KBM-7 (cell line): ENCODE measurements at places on chromosomes 6 and 20.

DNA sequence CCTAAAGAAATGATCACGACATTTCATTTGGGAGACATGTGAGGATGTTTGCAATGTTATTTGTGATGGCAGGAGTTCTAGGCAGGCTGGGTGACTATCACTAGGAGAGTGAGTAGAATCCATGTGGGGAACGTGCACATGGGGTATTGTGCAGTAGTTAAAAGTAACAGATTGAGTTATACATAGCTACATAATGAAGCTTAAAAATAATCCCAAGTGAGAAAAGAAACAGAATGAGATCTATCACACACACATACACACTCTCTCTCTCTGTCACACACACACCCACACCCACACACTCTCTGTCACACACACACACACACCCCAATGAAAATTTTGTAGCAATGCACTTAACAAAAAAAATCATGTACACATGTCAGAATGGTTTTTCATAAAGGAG, 218.7 kb upstream of the ARG1 start:
- DNase-seq = no peak

GRCh38 chr6:94130478-94130877, 711.1 kb upstream of the EPHA7 start:
- DNase-seq = no peak

GRCh38 chr6:4687989-4688947, 87.9 kb upstream of the CDYL start:
- DNase-seq = peak; percentile 48

DNA sequence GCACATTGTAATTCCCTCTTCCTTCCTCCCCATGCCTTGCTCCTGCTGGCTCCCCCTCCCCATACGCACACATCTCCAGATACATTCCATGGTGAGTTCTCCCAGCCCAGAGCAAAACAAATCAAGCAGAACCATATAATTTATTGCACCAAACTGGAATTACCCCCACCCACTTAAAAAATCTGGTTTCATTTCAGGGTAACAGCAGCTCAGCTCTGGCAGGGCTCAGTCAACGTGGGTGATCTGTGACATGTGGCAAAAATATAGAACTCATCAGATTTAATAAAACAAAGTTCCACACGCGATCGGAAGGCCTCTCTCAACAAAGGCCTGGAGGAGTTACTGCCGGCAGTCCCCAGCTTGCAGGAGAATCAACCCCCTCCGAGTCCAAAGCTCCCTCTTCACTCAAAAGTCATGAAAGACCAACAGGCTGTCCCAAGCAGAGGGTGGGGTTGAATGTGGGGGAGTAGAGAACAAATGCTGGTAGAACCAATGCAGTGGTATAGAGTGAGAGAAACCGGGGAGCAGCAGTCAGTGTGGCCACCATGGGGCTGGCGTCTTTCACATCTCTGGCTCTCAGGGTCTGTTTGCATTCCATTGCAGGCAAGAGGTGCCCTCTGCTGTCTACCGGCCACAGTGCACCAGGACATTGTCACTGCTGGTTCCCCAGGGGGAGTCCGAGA, 323.3 kb upstream of the NT5E start:
- DNase-seq = peak; percentile 43

DNA sequence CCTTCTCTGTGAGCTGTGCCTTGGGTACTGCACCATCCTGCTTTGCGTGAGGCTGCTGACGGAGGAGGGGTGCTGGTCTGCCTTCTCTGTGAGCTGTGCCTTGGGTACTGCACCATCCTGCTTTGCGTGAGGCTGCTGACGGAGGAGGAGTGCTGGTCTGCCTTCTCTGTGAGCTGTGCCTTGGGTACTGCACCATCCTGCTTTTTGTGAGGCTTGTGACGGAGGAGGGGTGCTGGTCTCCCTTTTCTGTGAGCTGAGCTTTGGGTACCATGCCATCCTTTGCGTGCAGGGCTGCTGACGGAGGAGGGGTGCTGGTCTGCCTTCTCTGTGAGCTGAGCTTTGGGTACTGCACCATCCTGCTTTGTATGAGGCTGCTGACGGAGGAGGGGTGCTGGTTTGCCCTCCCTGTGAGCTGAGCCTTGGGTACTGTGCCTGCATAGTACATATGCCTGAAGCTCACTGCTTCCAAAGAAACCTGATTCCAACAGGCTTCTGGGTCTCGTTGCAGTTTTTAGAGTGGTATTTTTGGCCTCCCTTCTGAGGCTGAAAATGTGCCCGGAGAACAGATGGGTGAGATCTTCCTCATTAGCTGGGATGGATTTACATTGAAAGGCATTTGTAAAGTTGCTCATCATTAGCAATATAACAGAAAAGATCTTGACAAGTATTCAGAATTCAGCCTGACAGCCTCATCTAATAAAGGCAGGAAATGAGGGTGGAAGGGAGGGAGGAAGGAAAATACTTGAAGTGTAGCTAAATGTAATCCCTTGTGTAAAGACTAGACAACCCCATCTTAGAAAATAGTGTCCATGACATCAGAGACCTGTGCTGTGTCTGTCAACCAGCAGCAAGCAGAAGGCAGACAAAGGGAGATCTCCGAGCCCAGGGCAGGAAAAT, 46.8 kb upstream of the UNC93A start:
- DNase-seq = no peak

DNA sequence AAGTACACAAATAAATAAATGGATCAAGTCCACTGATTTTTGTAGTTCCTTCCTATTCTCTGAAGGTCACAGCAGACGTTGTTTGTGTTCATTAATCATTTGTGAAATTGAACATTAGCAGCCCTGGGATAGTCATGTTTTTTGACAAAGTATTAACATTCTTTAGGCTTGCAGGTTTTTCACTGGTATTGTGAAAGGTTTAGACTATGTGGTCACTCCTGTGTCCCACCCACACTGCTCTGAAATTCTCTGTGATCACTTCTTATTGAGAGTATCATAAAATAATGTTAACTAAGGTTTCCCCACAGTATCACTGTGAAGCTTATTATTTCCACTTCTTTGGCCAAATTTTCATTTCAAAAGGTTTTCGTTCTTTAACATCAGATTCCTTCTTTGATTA, 3.5 kb downstream of the FAM83B start:
- DNase-seq = no peak

- DNase-seq = no peak
These were observed 167.4 kb upstream of the CARMIL1 start for GRCh38 chr6:25111782-25112181.

DNA sequence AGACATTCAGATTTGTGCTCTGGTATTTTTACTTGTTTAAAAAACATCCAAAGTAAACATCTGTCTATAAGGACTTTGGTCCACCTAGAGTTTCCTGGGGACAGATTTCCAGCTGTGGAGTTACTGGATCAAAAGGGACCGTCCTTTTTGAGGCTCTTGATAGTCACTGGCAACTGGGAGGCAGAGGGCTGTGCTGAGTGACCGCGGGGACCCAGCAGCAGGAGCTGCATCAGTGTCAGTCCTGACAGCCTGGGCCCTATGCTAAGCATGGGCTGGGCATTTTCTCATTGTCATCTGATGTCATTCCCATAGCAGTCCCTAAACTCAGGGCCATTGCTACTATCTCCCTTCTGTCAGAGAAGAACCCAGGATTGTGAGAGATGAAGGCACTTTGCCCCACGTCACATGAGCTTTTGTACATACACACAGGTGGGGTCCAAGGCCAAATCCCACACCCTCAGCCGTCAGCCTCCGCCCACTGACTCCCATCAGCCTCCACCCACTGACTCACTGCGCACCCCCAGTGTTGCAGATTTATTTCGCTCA, 293.8 kb downstream of the TAF4 start:
- DNase-seq = no peak

DNA sequence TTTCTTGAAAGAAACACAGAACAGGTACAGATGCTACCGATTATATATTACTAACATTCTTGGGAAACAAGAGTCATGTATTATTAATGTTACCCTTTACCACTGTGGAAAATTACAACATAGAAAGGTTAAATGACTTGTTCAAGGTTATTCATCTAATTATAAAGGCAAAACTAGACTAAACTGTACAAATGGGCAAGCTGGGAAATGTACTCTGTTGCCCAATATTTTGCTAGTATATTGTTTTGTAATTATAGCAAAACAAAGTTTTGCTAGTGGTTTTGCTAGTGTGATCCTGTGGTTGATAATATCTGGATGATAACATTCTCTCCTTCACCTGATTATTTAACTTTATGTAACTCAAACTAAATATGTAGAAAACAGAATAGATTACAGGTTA, 96.5 kb downstream of the TINAG start:
- DNase-seq = no peak

GRCh38 chr6:92297101-92297500, 1122.3 kb downstream of the EPHA7 start:
- DNase-seq = no peak
